ENCODE measurements at places on chromosomes 7 and 10.

GRCh38 chr10:30459283-30459682, 25.3 kb downstream of the MAP3K8 start:
- DNase-seq = no peak

DNA sequence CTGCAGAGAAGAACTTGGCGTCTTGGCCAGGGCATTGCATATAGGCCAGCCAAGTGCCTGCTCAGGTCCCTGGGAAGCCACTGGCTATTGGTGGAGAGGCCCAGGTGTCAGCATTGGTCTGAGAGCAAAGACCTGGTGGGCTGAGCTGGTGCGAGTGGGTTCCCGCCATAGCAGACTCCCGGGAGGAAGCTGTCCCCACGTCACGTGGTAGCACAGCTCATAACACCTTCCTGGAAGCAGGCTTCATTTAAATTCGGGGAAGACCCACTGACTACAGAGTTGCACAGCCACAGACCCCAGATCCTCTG, 130.5 kb downstream of the WDR37 start:
- DNase-seq = no peak

DNA sequence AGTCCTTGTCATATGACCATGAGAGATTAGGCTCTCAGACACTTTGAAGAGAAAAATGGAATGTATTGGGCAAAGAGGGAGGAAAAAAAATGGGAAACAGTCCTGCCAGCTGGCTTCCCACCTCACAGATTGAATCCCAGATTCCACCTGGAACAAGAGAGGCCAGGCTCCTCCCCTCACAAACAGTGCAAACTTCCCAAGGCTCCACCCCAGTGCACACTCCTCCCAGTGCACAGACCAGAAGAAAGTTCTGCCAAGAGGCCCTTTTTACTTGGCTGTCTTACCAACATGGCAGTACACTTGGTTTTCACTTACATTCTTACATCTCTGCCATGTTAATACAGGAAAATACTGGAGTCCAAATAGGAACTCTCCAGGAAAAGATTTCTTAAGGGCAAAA, 202.3 kb downstream of the AHR start:
- no peak for DNase-seq

- peak; percentile 71 for DNase-seq
These were observed 46.4 kb downstream of the TMEM168 start for GRCh38 chr7:112743811-112744210.

DNA sequence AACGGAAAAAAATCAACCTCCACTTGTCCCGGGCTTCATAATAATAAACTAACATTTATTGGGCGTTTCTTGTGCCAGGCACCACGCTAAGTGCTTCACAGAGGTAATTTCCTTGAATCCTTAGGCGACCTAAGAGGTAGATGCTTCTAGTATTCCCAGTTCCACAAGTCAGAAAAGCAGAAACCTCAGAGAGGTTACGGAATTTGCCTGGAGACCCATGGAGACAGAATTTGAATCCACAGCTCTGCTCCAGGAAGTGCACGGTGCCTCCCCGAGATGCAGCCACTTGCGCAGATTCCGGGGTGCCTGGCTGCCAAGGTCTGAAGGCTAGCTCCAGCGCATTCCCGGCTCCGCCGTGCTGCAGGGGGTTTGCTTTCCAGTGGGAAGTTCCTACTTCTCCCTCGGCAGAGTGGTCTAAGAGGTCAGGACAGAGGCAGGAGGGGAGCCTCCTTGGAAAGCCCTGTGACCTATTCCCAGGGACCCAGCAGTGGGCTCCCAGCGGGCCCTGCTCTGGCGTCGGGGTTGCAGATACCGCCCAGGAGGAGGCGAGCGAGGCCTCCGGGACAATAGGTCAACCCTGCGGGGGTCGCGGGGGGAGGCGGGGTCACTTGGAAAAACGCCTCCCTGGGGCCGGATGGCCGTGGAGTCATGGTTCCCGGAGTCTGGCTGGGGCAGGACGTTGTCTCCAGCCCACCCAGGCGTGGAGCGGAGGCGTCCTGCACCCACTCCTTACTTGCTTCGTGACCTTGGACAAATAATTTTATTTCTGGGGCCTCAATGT, 10.1 kb upstream of the NKX2-3 start:
- no peak for DNase-seq

DNA sequence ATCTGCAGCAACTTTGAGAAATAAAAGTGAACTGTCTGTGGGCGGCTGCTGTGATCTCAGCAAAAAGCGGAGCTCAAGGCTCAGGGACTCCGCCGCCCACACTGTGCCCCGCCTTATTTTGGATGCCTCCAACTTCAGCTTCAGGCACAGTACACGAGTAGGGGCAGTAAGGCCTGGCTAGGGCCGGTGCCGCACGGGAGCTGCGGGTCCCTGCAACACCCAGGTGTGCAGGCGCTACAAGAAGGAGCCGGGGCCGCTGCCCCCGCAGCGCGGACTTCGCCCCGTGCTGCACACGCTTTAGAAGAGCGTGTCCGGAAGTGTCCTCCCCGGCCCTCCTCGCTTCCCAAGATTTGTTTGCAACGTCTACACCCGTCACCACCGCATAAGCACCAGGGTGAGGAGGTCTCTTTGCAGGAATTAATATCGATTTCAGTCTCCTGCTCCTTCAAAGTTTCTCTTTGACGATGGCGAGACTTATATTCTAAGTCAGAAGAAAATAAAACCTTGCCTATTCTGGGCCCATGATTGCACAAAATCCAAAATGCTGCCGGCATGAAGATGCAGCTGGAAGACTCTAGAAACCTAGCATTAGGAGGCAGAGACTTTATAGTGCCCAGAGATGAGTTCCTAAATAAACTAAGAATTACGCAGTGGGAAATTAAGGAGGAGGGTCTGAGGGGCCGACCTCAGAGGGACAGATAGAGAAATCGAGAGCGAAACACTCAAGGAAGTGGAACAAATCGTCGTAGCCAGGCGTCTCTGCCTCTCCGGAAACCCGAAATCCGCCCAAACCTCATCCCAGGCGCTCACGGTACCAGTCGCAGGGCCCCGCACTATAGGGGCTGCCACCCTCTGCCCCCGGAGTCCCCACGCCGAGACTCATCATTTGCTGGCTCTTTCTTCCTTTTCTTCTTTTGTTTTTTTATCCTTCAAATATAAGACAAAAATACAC, 6.4 kb downstream of the VAX1 start:
- no peak for DNase-seq

DNA sequence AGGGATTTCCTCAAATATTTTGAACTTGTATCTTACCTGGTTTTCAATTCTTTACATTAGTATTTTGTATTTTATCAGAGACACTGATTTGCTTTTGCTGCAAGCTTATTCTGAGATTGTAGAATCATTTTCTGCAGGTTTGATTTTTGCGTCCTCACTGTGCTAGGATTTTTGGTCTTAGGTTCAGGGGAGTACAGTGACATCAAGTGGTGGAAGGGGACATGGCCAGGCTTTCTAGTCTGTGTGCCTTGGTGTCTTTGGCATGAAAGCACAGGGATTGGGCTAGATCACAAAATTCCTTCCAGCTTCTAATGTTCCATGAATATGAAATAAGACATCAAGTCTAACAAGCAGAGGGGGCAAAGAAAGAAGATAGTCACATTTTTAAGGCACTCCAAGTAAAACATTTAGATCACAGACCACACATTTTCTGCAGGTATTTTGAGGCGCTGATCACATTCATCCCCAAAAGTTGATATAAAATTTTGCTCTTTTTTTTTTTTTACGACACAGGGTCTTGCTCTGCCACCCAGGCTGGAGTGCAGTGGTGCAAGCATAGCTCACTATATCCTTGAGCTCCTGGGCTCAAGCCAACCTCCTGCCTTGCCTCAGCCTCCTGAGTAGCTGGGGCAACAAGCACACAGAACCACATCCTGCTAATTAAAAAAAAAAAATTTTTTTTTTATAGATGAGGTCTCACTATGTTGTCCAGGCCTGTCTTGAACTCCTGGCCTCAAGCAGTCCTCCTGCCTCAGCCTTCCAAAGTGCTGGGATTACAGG, 124.4 kb downstream of the PON1 start:
- peak; percentile 5 for DNase-seq

DNA sequence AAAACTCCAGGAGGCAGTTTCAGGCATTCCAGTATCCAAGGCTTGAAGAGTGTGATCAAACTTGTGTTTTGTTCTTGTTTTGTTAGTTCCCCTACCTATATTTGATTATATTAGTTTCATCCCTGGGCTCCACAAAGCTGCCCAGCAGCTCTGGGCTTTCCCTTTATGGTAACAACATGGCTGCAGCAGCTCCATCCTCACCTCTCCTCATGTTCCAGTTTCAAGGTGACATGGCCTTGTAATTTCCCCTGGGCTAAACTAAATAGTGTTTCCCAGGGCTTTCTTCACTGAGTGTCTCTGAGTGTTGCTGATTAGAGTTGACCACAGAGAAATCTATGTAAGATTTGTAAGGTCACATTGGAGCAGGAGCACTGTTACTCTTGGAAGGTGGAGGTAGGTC, 83.4 kb downstream of the MACC1 start:
- DNase-seq = no peak

- no peak for DNase-seq
These were observed 113.1 kb upstream of the PCBD1 start for GRCh38 chr10:71001470-71001869.

DNA sequence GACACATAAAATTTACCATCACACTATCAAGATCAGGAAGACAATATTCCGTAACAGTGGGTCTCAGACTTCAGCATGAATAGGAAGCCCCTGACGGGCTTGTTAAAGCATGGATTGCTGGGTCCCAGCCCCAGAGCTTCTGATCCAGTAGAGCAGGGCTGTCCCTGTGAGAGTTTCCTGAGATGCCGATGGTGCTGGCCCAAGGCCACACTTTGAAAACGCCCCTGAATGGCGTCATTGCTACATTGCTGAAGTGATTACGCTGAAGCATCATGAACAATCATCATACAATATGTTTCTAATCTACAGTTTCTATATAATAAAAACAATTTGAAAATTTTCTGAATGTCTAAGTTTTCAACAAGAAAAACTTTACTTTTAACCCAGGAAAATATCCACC, 38.0 kb upstream of the TMEM72 start:
- no peak for DNase-seq

- DNase-seq = no peak
These were observed 358.8 kb downstream of the PRPF18 start for GRCh38 chr10:13945390-13946208.

DNA sequence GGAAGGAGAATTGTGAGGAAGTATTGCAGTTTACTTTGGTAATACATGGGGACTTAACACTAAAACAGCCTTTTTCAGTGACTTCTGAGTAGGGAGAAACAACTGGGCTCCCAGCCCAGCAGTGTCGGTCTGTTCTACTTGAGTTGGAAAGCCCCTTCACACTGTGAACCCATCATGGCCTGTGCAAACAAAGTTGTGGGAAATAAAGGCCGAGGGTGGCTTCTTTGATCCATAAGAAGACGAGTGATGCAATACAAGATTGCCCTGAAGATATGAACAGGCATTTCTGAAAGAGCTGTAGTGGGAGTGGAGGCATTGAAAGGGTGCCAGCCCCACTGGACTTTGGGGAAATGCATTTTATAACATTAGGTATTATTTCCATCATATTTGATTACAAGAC, 28.3 kb downstream of the C10orf120 start:
- no peak for DNase-seq

- DNase-seq = no peak
These were observed 29.4 kb downstream of the ZRANB1 start for GRCh38 chr10:124971276-124971675.

DNA sequence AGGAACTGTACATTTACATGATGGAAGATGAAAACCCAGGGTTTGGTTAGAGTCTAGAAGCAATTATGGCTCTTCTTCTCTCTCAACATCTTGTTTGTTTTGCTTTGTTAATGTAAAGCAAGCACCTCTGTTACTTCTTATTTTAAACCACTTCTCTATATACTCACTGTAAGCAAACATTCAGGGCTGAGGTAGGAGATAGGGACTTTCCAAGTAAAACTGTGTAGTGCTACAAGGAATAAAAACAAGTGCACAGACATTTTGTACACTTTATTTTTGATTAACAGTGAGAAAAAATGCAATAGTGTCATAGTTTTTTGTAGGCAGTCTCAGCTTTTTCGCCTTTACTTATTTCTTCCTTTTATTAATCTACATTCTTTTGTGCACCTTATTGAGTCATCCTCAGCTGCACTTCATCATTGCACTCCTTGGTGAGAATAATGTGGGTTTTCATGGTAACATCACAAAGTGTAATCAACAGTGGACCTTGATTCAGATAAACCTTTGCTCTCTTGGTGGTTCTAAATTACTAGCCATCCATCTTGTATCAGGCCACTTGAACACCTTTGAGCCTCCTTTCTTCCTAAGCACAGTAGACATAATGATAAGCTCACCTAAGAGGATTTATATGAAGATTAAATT, 52.9 kb downstream of the ELMO1 start:
- peak; percentile 40 for DNase-seq

- DNase-seq = no peak
These were observed 518.9 kb upstream of the CELF2 start for GRCh38 chr10:10498781-10499180.

DNA sequence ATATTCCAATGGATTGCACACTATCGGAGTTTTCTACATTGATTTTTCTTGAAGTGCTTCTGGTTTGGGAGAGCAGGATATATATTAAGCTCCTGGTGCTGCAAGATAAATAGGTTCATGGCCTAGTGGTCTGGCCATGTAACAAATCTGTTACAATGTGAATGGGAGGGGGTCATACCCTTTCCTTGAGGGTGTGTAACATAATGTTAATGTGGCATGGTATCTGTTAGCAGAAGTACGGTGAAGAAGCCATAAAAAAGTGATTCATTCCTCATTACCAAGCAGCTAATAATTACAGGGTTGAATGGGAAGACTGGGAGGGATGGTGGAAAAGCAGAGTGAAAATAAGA, 61.2 kb downstream of the INHBA start:
- no peak for DNase-seq

- no peak for DNase-seq
These were observed 25.6 kb downstream of the SLC25A16 start for GRCh38 chr10:68501691-68502090.

GRCh38 chr10:15856328-15857015, 3.8 kb downstream of the MINDY3 start:
- DNase-seq = no peak

DNA sequence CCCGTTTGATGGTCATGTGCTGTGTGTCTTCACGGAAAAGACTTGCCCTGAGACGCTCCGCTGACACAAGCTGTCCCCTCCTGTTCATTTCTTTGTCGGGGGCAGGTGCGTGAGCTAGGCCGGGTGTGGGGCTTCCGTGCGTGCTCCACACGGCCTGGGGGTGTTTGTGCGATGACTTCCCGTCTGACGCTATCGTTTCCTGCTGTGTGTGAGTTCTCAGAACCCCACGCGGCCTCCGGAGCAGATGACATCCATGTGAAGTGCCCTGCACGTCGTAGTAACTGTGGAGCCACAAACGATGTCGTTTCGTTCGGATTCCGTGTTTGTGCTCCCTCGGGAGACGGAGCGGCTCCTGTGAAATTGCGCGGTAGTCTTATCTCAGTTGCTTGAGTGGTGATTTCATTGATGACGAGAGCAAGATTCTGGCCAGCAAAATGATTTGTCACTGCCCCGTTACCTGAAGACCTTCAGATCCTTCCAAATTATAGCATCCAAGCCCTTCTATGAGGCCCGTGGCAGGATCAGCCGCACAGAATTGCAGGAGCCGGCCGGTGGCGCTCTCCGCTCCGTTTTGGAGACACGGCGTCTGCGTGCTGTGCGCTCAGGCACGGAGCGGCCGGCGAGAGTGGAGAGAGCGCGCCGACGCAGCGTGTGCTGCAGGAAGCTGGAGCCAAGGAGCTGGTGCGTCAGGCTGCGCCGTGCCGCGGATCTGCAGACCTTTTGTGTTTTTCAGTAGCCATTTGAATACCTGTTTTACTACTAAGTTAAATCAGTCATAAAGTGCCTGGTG, 94.9 kb downstream of the NKX6-2 start:
- DNase-seq = no peak

All from NCI-H524 (cell line).